Activated CD4-positive, CD25-positive, alpha-beta regulatory T cell treated with anti-CD3 and anti-CD28 coated beads, Interleukin-2, amount 50 U/mL, for 24 hours (primary cell): ENCODE measurements at places on chromosomes 2 and 18.

DNA sequence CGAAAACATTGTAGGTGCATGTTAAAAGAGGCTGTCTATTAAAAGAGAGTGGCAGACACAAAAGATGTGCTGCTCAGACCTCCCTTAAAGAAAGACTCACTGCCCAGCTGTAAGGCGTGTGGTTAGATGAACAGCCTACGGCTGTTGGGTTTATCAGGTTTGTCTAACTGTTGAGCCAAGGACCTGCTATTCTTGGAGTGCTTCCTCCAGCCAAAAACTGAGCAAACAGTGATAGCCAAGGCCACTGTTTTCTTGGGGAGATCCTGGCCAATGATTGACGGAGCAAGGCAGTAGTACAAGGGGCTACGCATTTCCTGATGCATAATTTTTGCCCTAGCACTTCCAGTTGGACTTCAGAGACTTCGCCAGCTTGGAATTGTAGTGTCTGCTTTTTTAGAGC lies 1.4 kb upstream of the RAB3GAP1 start:
- no peak for ATAC-seq

DNA sequence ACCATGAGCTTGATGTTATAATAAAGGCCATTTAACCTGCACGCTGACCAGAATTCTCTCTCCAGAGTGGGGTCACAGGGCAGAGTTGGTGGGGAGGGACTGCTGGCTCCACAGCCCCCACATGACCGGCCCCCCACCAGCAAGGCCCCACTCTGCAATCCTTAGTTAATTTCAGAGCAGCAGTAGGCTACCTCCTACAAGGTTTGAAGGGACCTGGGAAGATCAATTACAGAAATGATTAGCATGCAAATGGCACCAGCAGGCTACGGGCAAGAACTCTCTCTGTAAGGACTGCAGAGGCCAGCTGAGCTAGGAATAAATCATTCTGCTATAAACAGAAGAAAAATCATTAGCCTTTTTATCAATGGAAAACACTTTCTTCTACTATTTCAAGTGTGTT lies 135.3 kb downstream of the C1D start:
- no peak for ATAC-seq

GRCh38 chr18:56043641-56044061 lies 455.7 kb upstream of the TCF4 start:
- no peak for ATAC-seq

GRCh38 chr2:2325516-2325915 lies 5.6 kb downstream of the MYT1L start:
- no peak for ATAC-seq

GRCh38 chr2:133918141-133918540 lies 335.7 kb upstream of the MGAT5 start:
- ATAC-seq, result no peak

DNA sequence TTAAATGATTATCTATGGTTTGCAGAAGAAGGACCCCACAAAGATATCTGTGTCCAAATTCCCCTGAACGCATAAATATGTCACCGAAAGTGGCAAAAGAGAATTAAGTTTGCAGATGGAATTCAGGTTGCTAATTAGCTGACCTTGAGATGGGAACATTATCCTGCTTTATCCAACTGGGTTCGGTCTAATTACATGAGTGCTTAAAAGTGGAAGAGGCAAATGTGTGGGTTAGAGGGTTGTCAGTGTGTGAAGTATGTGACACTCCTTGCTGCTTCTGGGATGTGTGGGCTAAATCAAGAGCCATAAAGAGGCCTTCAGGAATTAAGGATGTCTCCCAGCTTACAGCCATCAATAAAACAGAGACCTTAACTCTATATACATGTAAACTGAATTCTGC lies 53.5 kb downstream of the CDH19 start:
- ATAC-seq, result no peak

- ATAC-seq, result no peak
These were observed 51.8 kb downstream of the WDR7 start for GRCh38 chr18:56702946-56703345.

DNA sequence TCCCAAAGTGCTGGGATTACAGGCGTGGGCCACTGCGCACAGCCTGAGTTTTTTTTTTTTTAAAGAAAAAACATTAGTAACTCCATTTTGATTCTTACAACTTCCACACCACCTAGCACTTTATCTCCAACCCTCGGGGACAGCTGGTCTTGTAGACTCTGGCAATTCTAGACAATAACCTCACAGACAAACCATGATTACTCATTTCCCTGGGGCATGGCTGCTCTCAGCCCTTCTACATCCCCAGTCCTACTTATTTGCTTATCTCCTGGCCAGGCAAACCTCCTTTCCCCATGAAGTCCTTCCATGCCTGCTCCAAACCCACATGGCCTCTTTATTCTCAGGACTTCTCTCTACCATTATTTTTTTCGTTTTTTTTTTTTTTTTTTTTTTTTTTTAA lies 91.1 kb downstream of the ACTR3 start:
- no peak for ATAC-seq

GRCh38 chr2:224802407-224802806 lies 86.2 kb upstream of the CCDC195 start:
- no peak for ATAC-seq

GRCh38 chr2:45750484-45750883 lies 99.0 kb downstream of the PRKCE start:
- ATAC-seq, result peak; percentile 13

GRCh38 chr2:207150284-207150683 lies 15.5 kb downstream of the KLF7 start:
- ATAC-seq, result no peak

DNA sequence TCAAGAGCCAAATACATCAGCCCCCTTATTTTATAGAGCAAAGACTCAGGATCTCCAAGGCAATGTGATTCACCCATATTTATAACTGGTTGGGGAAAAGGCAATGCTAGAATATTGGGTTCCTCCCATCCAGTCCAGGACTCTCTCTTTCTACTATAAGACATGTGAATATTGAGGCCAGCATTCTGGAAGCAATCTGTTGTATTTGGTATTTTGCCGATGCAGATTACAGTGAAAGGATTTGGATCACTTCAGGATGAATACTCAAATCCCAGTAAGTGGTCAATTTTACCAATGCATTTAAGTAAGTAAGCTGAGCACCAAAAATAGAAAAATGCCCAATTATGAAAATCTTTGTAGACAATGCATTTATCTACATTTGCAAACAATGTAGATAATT lies 1834.7 kb upstream of the PIK3C3 start:
- ATAC-seq, result no peak

- ATAC-seq, result no peak
These were observed 286.2 kb downstream of the ARL6IP6 start for GRCh38 chr2:153004627-153005026.

DNA sequence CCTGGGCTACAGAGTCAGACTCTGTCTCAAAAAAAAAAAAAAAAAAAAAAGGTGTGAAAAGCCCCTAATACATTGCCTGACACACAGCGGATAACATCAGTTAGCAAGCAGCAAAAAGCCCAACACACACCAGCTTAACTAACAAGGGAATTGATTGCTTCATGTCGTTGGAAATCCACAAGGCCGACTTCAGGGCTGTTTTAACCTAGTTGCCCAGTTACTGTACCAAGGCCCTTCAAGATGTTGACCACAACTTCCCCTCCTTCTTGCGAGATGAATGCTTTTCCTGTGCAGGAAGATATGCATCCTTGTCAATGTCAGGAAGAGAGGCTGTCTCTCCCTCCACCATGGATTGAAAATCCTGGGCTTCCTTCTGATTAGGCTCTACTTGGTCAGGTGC lies 202.9 kb downstream of the MIB1 start:
- no peak for ATAC-seq

DNA sequence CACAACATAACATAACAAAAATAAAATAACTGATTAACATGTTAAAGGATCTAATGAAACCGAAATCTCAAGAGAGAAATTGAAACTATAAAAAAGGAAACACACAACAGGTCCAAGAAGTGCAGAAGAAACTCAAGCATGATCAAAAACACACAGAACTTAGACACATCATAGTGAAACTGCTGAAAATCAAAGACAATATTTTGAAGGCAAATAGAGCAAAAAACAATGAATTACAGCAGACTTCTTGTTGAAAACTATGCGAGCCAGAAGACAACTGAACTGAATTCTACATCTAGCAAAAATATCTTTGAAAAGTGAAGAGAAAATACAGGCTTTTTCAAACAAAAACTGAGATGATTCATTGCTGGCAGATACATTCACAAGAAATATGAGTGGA lies 61.3 kb downstream of the UGP2 start:
- ATAC-seq, result peak; percentile 65

DNA sequence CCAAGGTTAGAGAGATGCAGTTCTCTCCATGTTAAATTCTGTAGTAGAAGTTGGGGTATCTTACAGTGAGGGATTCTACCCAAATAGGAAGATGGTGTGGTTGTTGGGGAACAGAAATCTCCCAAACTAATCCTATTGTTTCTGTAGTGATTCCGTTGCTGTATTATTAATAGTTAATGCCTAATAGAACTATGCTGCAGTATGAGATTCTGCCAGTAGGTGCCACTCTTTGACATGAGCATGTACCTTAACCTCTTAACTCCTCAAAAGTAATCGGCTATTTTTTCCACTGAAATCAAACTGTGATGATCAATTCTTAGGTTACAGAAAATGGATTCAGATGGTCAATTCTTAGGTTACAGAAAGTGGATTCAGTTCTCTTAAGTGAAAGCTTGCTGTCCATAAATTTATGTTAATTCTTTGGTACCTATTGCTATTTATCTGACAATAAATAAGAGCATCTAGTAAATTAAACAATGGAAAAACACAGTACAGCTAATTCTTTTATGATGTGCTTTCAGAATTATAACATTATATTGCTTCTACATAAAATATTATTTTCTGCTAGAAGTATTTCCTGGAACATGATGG lies 97.9 kb upstream of the DLX2 start:
- no peak for ATAC-seq

- no peak for ATAC-seq
These were observed 450.6 kb upstream of the ST6GAL2 start for GRCh38 chr2:107336526-107336925.

DNA sequence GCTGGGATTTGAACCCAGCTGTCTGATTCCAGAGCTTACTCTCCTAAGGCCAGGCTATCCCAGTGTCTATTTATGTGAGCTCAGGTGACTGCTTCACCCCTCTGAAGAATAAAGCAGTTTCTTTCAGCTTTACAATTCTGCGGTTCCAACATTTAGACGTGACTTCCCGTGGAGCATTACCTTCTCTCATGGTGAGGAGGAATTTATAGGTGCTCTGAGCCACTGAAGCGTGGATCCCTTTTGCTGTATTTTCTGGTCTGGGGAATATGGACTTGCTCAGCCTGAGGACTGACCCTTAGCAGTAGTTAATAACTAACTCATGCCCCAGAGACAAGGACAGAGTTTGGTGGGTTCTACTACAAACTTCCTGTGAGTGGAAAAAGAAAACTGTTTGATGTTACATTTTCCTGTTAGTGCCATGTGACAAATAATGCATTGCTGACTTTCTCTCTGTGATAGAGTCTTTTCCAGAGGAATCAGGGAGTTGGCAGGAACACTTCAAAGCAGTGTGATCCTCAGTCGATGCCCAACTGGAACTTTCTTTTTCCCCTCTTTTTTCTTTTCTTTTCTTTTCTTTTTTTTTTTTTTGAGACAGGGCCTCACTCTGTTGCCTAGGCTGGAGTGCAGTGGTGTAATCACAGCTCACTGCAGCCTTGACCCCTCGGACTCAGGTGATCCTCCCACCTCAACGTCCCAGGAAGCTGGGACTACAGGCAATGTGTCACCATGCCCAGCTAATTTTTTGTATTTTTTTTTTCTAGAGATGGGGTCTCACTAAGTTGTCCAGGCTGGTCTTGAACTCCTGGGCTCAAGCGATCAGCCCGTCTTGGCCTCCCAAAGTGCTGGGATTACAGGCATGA lies 21.9 kb downstream of the CASP10 start:
- ATAC-seq, result no peak

DNA sequence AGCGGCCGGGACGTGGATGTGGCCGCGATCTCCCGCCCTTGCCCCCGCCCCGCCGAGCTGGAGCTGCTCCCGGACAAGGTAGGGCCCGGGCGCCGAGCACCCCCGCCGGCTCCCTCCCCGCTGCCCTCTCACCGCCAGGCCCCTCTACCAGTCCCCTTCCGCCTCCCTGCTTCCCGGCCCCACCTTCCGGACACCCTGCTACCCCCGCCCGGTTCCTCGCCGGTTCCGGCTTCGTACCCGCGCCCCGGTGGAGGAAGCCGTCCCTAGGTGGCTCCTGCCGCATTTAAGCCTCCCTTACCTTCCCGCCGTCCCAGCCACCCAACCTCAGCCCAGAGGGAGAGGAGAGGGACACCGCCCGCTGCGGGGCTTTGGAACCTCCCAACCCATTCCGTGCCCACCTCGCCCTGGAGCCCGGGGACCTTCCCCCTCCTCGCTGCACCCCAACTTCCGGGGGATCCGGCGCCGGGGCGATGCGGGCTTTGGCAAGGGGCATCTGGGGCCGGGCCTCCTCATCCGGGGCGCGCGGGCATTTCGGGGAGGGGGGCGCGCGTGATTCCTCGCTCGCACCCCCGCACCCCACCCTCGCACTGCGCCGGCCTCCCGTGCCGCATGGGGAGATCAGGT lies 475 bp downstream of the B3GNT2 start:
- ATAC-seq, result peak; percentile 36

GRCh38 chr18:59718464-59719157 lies 21.4 kb upstream of the CCBE1 start:
- ATAC-seq, result no peak

DNA sequence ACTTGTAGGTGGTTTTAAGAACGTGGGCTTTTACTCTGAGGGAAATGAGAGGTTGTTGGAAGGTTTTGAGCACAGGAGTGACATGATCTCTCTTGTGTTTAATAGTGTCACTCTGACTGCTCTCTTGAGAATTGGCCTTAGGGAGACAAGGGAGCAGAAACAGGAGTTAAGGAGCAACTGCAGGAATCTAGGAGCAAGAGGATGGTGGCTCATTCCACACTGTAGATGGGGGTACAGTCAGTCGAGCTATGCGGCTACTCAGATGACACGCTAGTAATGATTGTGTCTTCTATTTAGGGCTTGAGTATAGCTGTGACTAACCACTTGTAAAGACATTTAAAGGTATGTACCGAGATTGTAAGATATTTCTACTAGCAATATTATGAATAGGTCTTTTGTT lies 87.4 kb downstream of the RPRM start:
- ATAC-seq, result no peak

GRCh38 chr2:132374151-132374550 lies 42.5 kb upstream of the GPR39 start:
- ATAC-seq, result no peak

- ATAC-seq, result no peak
These were observed 12.7 kb upstream of the CDH19 start for GRCh38 chr18:66616523-66616983.

DNA sequence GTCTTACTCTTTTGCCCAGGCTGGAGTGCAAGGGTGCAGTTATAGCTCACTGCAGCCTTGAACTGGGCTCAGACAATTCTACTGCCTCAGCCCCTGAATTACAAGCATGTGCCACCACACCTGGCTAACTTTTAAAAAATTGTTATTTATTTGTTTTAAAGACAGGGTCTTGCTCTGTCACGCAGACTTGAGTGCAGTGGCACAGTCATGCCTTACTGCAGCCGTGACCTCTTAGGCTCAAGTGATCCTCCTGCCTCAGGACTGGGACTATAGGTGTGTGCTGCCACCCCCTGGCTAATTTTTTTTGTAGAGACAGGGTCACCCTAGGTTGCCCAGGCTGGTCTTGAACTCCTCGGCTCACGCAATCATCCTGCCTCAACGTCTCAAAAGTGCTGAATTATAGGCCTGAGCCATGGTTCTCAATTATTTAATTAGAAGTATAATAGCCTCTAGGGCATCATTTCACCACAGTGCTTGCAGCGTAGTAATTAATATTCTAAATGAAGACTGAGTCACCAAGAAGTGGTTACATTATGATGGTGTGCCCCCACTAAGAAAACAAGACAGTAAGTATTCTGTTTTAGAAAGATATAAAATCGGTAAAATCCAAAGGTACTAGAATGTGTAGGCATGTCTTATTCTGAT lies 69.6 kb downstream of the EML4 start:
- peak; percentile 77 for ATAC-seq
